Activated T-helper 2 cell treated with anti-CD3 and anti-CD28 coated beads, Interferon-gamma antibody, Interleukin-2, Interleukin-4, amounts not matched to agents 10 μg/mL and 5 μg/mL and 100 μg/mL, durations not matched to agents 14 hours and 24 hours and 36 hours (primary cell): ENCODE measurements at places on chromosomes 3 and 15. TPM values are rescaled to one million over a fixed set of nuclear protein-coding genes. Genes with fewer than 3 reads are reported as not detected.

TGM4 gene
- total RNA-seq, result not detected in 2 replicates

- peaks cover 22% of the 10 kb centered on the region for H3K4me1 ChIP-seq
- DNase-seq, result no peak
- no peak overlapping the region for H3K27ac ChIP-seq
- no peak overlapping the region for H3K4me3 ChIP-seq
- peaks cover 29% of the 10 kb centered on the region for H3K36me3 ChIP-seq
Observed at GRCh38 chr3:49720855-49721595, 1.5 kb upstream of the AMIGO3 start.

- H3K27ac ChIP-seq, result no peak overlapping the region
- no peak for DNase-seq
- peaks cover 21% of the 10 kb centered on the region for H3K27me3 ChIP-seq
- no peaks in the 10 kb centered on the region for H3K4me1 ChIP-seq
Observed at GRCh38 chr3:128036119-128036518, 16.1 kb upstream of the SEC61A1 start.

DNA sequence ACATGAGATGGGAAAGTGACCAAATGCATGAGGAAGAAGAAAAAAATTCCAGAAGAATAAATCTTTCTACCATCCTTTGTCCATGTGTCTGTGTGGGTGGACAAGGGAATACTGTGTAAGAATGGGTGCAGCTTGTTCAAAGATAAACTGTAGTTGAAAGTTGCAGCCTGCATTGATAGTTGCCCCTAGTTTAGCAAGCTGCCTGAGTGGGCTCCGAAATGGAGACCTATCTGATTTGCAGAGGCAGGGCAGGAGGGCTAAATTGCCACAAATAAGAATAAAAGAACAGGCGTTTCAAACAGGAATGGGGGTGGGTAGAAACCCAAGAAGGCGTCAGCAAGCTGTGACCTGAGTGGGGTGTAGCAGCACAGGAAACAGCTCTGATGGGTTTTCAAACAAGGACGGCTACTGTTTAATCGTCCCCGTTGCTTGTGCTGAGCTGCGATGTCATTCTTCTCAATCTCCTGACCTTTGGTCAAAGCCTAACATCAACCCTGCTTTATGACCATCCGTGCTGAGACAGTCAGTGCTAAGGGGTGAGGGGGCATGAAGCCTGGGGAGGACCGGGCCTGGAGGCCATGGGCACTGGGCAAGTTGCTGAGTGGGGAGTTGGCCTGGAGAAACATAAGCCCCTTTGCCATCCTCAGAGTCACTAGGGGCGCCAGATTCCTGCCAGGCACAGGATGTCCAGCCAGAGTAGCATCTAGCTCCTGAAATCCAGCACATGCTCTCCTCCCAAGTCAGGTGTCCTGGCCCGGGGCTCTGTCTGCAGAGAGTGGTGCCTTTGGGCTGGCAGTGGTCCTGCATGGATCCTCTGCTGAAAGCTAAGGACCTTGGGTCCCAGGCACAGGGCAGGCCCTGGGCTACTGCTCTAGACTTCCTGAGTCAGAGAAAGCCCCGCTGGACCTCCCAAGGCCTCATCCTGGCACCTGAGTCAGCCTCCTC lies 19.2 kb upstream of the C15orf39 start:
- peaks cover 27% of the 10 kb centered on the region for H3K4me1 ChIP-seq
- no peaks in the 10 kb centered on the region for H3K36me3 ChIP-seq
- no peak overlapping the region for H3K27ac ChIP-seq
- DNase-seq, result no peak

DIPK2A gene
- total RNA-seq, result 18.0 and 18.2 TPM in 2 replicates

DNA sequence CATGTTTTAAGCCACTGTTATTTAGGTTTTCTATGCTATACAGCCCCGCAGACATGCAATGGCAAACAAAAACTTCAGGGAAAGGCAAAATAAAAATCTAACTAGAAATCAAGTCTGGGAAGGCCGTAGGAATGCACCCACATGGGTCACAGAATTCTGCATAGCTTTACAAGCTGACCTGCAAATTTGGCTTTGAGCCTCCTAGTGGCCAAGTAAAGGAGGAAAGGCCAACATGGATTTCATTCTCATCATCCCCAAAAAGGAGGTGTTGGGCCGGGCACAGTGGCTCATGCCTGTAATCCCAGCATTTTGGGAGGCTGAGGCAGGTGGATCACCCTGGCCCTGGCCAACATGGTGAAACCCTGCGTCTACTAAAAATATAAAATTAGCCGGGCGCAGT lies 124.3 kb downstream of the FBLN2 start:
- no peaks in the 10 kb centered on the region for H3K4me1 ChIP-seq
- H3K4me3 ChIP-seq, result no peak overlapping the region
- DNase-seq, result no peak
- no peak overlapping the region for H3K27ac ChIP-seq

DNA sequence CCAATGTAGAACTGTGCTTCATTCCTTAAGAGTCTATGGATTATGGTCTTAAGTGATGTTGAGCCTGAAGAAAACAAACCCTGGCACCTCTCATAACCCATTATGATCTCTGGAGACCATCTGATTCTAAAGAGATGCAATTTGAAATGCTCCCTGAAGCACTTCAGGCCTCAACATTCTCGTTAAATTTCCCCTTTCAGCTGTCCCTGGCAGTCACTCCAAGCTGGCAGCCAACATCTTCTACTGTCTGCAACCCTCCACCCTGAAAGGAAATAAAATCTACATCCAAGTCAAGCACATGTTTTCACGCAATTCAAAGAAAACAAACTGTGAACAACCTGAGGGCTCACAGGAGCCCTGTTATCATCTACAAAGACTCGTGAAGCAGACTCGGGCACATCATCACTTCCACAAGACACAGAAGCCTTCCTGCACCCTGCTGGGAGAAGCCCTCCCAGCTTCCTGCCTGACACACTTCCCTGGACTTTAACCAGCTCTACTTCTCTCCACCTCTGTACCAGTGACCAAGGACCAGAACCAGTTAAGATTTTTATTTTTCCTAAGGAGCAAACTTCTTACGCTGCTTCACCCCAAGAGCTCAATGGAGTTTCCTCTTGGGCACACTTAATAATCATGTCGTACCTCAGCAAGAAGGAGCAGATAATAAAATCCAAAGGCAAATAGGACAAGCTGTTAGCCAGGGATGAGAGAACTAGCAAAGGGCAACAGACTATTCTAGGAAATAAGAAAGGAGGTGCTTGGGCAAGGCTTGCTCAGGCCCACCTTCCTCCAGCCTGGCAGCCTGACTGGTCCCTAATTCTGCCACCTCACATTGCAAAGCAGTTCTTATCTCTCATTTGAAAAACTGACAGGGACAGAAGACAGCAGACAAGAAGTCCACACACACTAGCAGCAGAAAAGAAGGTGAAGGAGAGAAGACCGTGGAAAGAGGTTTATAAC lies 67.1 kb downstream of the MAGI1 start:
- H3K36me3 ChIP-seq, result no peaks in the 10 kb centered on the region
- no peak overlapping the region for H3K4me3 ChIP-seq
- no peak overlapping the region for H3K27ac ChIP-seq
- no peaks in the 10 kb centered on the region for H3K27me3 ChIP-seq

MGLL gene
- 6.5 and 6.6 TPM in 2 replicates for total RNA-seq

- H3K4me1 ChIP-seq, result peaks cover 16% of the 10 kb centered on the region
- no peak overlapping the region for H3K4me3 ChIP-seq
- no peaks in the 10 kb centered on the region for H3K27me3 ChIP-seq
- H3K27ac ChIP-seq, result no peak overlapping the region
- DNase-seq, result no peak
Observed at GRCh38 chr3:52450489-52451236, 3.2 kb downstream of the TNNC1 start.

DNA sequence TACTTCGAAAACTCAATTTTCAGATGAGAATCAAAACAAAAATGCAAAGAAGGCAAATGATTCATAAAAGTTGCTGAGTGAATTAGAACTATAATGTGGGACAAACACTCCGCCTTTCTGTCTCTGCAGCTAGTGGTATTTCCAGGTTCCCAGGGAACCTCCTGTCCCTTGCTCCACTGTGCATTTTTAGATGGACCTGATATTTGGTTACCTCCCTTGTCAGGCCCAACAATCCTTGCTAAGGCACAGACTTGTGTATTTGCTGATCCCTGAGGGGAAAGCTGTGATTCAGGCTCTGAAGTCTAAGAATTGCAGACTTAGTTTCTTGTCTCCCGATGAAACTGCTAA lies 162.7 kb downstream of the LPP start:
- H3K27me3 ChIP-seq, result peaks cover 7% of the 10 kb centered on the region
- peaks cover 17% of the 10 kb centered on the region for H3K36me3 ChIP-seq
- H3K27ac ChIP-seq, result no peak overlapping the region
- H3K4me1 ChIP-seq, result peaks cover 18% of the 10 kb centered on the region

DNA sequence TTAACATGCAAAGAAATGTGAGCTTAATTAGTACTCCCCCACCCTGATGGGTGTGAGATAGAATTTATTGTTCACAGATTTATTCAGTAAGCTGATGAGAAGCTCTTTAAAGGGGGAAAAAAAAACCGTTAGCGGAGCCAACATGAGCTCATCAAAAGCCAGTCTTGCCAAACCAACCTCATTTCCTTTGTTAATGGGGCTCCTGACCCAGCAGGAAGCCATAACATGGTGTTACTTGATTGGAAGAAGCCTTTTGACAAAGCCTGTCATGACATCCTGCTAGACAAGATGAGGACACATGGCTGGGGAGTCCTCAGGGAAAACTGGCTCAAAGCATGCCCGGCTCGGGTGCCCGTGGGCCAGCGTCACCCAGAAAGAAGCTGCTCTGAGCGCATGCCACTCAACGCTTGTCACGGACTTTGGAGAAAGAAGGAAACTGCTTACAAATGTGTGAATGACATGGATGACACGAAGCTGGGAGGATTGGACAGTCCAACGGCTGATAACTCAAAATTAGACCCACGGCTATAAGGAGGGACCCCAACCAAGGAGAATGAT lies 64.6 kb downstream of the SLCO2A1 start:
- no peak for DNase-seq
- H3K27ac ChIP-seq, result no peak overlapping the region

- no peak overlapping the region for H3K27ac ChIP-seq
- DNase-seq, result no peak
- no peaks in the 10 kb centered on the region for H3K4me1 ChIP-seq
Observed at GRCh38 chr3:130433306-130433705, 83.7 kb upstream of the COL6A6 start.

DNA sequence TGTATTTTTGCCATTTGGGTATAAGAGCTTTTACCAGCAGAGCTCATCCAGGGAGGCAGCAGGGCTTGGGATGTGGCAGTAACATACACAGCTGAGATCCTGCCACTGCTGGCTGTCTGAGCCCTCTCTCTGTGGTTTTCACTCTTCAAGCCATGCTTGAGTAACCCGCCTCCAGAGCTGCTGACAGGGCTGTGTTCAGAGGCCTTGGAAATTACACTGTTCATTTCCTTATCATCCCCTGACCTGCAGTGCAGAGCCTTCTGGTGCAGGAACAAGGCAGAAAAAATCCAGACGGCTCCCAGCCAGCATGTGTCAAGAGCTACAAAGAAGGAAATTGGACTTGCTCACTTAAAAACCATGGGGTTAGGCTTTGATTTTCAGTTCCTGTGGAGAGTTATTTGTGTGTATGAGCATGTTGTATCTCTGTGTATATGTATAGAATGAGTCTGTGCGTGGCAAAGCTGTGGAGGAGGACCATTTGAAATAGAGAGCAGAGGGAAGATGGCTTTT lies 47.0 kb downstream of the ZNF609 start:
- no peak for DNase-seq
- peak overlapping the region; percentile 66 for H3K27ac ChIP-seq
- no peaks in the 10 kb centered on the region for H3K27me3 ChIP-seq
- H3K36me3 ChIP-seq, result peaks cover 38% of the 10 kb centered on the region

DZIP1L gene
- total RNA-seq, result 0.16 TPM in 1 of 2 replicates, not detected in the other

GRCh38 chr3:173700336-173700735 lies 302.8 kb downstream of the NLGN1 start:
- no peaks in the 10 kb centered on the region for H3K27me3 ChIP-seq
- no peak overlapping the region for H3K4me3 ChIP-seq
- no peak overlapping the region for H3K27ac ChIP-seq

GRCh38 chr3:40615110-40615915 lies 90.6 kb downstream of the ZNF621 start:
- H3K4me1 ChIP-seq, result no peaks in the 10 kb centered on the region
- H3K27me3 ChIP-seq, result peaks cover 44% of the 10 kb centered on the region
- DNase-seq, result no peak

DNA sequence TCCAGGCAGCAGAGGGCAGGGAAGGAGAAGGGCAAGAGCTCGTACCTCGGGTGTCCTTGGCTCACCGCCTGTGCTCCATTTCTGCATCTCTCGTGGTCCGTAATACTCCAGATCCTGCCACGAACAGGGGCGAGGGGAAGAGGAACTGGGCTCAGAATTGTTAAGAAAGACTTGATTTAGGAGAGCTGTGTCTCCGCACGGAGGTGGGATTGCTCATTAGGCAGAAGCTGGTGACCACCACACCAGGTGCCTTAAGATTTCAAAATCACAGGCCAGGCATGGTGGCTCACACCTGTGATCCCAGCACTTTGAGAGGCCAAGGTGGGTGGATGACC lies 37.2 kb upstream of the BDH1 start:
- no peak overlapping the region for H3K4me3 ChIP-seq
- H3K27ac ChIP-seq, result peak overlapping the region; percentile 90
- H3K27me3 ChIP-seq, result no peaks in the 10 kb centered on the region

KBTBD13 gene
- not detected in 2 replicates for total RNA-seq

- H3K27me3 ChIP-seq, result no peaks in the 10 kb centered on the region
- no peak for DNase-seq
- H3K4me1 ChIP-seq, result peaks cover 83% of the 10 kb centered on the region
- H3K4me3 ChIP-seq, result peak overlapping the region; percentile 46
- peak overlapping the region; percentile 88 for H3K27ac ChIP-seq
Observed at GRCh38 chr3:151305775-151306151, 10.9 kb downstream of the GPR87 start.

CTXND1 gene
- not detected in 2 replicates for total RNA-seq

GRCh38 chr3:104323226-104323625 lies 1043.5 kb upstream of the ALCAM start:
- H3K4me1 ChIP-seq, result no peaks in the 10 kb centered on the region
- H3K36me3 ChIP-seq, result no peaks in the 10 kb centered on the region
- H3K27me3 ChIP-seq, result no peaks in the 10 kb centered on the region
- no peak for DNase-seq
- no peak overlapping the region for H3K4me3 ChIP-seq
- H3K27ac ChIP-seq, result no peak overlapping the region

DNA sequence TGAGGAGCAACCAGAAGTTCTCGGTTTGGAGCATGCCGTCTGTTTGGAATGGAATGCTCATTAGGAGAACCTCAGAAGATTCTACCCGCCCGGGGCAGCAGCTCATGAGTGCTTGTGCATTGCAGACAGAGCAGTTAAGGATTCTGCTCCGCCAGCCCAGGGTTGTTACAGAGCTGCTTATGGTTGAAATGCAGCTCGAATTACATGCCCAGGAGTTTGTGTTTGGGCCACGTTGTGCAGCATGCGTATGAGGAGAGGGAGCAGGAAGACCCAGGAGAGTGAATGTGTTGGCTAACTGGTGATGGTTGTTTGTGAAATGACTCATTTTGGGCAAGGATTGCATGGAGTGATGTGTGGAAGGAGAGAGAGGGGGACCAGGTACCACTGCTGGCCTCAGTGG lies 9.0 kb downstream of the FGD5 start:
- no peak overlapping the region for H3K4me3 ChIP-seq
- DNase-seq, result no peak
- H3K36me3 ChIP-seq, result no peaks in the 10 kb centered on the region
- no peak overlapping the region for H3K27ac ChIP-seq
- H3K27me3 ChIP-seq, result peaks cover 12% of the 10 kb centered on the region

- H3K27me3 ChIP-seq, result peaks cover 5% of the 10 kb centered on the region
- no peak for DNase-seq
- no peak overlapping the region for H3K4me3 ChIP-seq
- H3K4me1 ChIP-seq, result no peaks in the 10 kb centered on the region
- H3K27ac ChIP-seq, result no peak overlapping the region
Observed at GRCh38 chr3:160852856-160853255, 96.8 kb downstream of the PPM1L start.

IGF2BP2 gene
- total RNA-seq, result 0.05 and 1.6 TPM in 2 replicates

GRCh38 chr3:113276751-113277080 lies 65.4 kb downstream of the BOC start:
- H3K36me3 ChIP-seq, result no peaks in the 10 kb centered on the region
- DNase-seq, result no peak
- H3K4me1 ChIP-seq, result peaks cover 9% of the 10 kb centered on the region
- no peak overlapping the region for H3K4me3 ChIP-seq
- no peaks in the 10 kb centered on the region for H3K27me3 ChIP-seq
